ENCODE measurements at places on chromosomes 1 and 21.

DNA sequence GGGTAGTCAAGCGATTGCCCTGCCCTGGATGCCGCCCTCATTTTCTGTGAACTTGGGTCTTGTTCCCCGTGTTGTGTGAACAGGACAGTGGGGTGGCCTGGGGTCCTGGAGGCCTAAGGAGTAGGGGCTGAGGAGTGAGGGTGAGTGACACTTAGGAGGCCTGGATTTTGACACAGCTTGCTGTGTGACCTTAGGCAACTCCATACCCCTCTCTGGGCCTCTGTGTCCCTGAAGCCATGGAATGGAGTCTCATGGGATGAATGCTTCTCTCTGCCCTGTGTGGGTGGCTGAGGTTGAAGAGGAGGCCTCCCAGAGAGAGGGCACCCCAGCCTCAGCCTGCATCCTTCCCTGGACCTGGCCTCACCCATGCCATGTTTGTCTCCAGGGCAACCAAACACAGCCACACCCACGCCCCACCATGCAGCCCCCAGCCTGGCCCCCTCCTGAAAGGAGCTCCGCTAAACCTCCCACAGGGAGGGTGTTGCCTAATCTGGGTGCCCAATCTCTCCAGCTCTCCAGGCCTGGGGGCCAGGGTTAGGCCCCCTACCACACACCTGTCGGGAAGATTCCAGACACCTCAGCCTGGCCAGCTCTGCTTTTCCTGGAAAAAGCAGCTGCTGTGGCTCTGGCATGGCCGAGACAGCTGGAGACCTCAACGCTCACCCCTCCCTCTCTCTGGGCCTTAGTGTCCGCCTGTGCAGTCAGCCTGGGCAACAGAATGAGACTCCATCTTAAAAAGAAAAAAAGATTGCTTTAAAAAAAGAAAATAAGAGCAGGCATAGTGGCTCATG is 9.9 kb downstream of the MYOM3 start:
- no peak for DNase-seq

DNA sequence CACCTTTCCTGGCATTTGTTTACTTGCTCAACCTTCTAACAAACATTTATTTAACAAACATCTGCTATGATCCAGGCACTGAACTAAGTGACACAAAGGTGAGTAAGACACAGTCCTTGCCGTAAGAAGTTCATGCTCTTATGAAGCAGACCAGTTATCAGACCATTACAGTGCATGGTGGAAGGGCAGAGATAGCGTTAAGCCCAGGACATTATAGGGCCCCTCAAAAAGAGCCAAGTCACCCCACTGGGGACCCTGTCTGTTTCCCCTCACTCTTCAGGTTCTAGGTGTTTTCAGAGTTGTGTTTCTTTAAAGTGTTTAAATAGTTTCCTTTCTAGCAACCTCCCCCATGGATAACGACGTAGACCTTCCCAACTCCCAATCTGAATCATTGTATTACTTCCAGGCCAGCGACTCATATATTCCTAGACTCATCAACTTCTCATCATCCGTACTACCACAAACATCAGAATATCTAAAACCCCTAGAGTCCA is 39.3 kb downstream of the TCP10L start:
- DNase-seq, result no peak

DNA sequence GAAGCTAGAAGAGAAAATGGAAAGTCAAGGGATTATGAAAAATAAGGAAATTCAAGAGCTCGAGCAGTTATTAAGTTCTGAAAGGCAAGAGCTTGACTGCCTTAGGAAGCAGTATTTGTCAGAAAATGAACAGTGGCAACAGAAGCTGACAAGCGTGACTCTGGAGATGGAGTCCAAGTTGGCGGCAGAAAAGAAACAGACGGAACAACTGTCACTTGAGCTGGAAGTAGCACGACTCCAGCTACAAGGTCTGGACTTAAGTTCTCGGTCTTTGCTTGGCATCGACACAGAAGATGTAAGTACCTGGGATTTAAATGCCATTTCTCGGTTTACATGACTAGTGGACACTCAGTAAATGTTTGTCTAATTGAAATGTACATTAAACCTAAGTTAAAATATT is 40.0 kb downstream of the CENPF start:
- no peak for DNase-seq

DNA sequence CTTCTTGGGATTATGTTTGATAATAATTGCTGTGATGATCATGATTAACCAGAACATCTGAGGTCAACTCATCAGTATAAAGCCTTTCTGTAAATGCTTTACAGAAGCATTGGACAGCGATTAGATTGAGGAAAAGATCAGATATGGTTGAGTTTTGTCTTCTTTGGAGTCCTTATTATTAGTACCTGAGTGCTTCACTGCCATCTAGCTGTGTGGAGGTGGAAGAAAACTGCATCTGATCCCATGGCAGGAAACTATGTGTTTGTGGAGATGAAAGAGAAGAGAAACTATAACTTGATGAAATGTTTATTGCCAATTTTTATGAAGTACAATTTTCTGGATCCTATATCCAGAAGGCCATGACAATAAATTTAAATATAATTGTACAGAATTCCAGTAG is 11.4 kb downstream of the FLG2 start:
- DNase-seq, result no peak

DNA sequence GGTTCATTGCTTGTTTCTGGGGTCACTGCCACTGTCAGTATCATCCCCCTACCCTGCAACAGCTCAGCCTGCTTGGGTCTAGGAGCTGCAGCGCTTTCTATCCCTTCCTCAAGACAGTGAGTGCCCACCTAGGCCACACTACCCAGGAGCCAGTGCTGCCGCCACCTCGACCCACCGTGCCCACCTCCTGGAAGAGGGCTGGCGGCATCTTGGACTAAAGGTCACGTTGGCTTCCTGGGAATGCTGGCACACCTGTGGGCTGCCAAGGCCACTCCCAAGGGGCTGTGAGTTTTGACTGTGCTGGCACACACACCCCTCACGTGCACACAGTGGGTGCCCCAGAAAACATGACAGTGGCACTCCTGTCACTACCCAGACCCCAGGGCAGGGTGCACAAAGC is 22.1 kb downstream of the CRYAA start:
- no peak for DNase-seq

DNA sequence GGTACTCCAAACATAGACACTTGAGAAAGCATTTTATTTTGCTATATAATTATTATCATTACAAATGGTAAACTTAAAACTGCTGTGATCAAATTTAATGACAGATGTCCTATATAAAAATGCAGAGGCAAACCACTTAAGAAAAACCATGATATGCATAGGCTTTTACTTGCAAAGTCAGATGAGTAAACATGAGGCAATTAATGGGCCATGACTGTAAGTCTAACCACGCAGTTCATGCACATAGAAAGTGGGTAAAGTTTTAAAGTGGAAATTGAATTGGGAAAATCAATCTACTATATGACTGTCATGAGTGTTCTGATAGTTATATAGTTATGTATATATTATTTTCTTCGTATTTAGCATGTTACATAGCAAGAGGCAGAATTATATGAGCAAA is 219.2 kb downstream of the PTPRC start:
- no peak for DNase-seq

- no peak for DNase-seq
Observed at GRCh38 chr1:17768651-17769241, 13.6 kb downstream of the ACTL8 start.

DNA sequence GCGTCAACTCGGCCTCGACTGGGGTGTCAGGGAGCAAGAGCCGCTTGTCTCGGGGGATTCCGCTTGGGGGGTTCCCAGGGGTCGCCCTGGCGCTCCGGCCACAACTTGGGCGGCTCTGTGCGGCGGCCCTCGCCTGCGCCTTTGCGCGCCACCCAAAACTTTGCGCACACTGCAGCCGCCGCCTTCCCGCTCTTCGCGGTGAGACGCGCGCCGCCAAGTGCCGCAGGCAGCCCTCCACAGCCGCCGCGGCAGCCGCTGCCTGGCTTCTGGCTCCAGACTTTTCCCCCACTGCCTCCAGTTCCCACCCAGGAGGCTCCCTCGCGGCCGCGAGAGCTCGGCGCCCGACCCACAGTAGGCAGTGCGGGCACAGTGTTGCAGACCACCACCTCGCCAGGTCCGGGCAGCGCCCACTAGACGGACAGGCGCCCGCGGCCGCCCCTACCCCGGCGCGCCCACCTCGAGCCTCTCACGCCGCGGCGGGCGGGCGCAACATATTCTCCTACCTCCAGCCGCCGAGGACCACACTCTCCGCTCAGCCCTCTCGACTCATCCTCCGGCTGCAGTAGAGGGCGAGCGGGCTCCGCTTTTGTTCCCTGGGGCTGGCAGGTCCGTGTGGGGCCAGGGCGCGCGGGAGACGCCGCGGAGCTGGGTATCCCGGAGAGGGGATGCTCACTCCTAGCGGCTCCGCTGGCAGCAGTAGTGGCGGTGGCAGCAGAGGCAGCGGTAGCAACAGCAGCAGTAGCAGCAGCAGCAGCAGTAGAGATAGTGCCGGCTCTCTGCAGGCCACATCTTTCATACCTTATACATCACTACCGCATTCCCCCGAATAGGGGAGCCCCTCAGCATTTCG is 296.6 kb downstream of the OMA1 start:
- peak; percentile 59 for DNase-seq

Measured in neuronal stem cell (in vitro differentiated cells).